ENCODE measurements at places on chromosomes 4 and X.

GRCh38 chrX:18173494-18174180 is 47.0 kb downstream of the BEND2 start:
- H3K27me3 ChIP-seq, result peaks cover 4% of the 10 kb centered on the region
- no peaks in the 10 kb centered on the region for H3K4me1 ChIP-seq
- H3K27ac ChIP-seq, result no peak overlapping the region
- no peak for DNase-seq
- no peak overlapping the region for H3K4me3 ChIP-seq
- peaks cover 2% of the 10 kb centered on the region for H3K36me3 ChIP-seq

DNA sequence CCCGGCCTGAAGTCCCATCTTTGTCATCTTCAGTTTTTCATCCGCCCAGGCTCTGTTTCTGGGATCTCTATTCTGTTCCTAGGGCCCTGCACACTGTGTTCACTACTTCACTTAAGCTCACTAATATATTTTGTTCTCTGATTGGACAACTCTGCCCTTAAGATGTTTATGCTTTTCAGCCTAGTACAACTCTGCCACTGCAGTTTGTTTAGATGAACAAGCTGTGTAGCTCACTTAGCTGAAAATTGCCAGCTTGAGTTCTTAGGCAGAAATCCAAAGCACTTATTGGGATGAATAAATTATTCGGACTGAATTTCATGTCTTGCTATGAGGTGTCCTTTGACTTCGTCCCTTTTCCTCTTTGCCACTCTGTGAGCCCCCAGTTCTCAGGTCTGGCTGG is 60.8 kb downstream of the NYX start:
- H3K4me1 ChIP-seq, result peaks cover 5% of the 10 kb centered on the region
- H3K4me3 ChIP-seq, result no peak overlapping the region
- no peak overlapping the region for H3K27ac ChIP-seq
- DNase-seq, result no peak
- no peaks in the 10 kb centered on the region for H3K36me3 ChIP-seq
- no peaks in the 10 kb centered on the region for H3K27me3 ChIP-seq

DNA sequence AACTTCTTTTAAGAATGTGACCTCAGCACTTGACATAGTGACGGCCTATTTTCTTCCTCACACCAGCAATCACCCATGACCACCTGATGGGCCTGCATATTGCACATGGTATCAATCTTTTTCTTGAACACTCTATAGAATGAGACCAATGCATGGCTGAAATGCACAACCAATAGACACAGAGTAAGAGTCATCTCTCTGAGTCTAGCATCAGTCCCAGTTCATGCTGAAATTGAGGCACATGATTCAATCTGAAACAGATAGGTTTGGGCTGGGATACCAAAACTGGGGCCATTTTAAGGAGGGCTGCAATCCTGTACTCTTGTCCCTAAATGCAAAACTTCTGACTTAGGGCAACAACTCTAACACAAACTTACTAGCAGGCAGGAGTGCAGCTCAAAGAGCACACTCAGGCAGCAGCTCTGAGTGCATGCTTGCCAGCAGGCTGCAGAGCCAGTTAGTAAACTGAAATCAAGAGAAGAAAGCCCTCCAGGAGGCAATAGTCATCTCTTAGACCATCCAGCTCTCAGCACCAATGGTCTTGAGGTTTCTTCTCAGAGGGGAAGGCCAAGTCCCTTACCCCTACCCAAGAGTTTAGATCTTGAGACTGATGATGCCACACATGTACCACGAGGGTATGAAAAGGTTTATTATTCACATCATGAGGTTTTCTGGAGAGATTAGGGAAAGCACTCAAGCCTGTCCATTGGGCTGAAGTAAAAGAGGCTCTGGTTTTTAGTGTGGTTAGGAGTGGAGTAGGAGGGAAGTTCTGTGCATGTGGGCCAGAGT is 24.7 kb upstream of the GPR101 start:
- no peak overlapping the region for H3K4me3 ChIP-seq
- no peaks in the 10 kb centered on the region for H3K4me1 ChIP-seq
- no peaks in the 10 kb centered on the region for H3K36me3 ChIP-seq
- DNase-seq, result no peak
- H3K27me3 ChIP-seq, result peaks cover 25% of the 10 kb centered on the region

- no peak overlapping the region for H3K4me3 ChIP-seq
- H3K4me1 ChIP-seq, result peaks cover 3% of the 10 kb centered on the region
- no peaks in the 10 kb centered on the region for H3K27me3 ChIP-seq
- H3K27ac ChIP-seq, result no peak overlapping the region
- no peak for DNase-seq
Measured at GRCh38 chrX:2658585-2659292, 32.4 kb upstream of the CD99 start.

DNA sequence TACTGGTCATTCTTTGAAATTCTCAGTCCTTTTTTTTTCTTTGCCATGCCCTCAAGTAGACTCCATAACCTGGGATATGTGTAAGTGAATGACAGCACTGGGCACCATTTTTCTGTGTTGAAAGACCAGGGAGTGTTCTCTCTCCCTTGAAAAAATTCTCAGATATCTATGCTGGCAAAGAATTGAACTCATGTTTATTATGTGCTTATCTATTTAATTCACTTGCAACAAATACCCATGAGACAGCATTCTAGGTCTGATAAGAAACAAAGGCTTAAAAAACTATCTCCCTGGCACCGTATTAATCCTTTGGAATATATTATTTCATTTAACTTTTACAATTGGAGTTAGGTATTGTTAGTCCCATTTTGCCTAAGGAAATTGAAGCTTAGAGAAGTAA is 36.7 kb downstream of the LARP7 start:
- H3K4me3 ChIP-seq, result no peak overlapping the region
- peaks cover 3% of the 10 kb centered on the region for H3K4me1 ChIP-seq
- H3K27ac ChIP-seq, result no peak overlapping the region
- no peaks in the 10 kb centered on the region for H3K27me3 ChIP-seq

- no peaks in the 10 kb centered on the region for H3K27me3 ChIP-seq
- DNase-seq, result no peak
- H3K4me3 ChIP-seq, result no peak overlapping the region
- H3K4me1 ChIP-seq, result no peaks in the 10 kb centered on the region
Measured at GRCh38 chr4:72860766-72861165, 208.8 kb downstream of the COX18 start.

GRCh38 chr4:20260821-20261220 is 9.1 kb downstream of the SLIT2 start:
- peaks cover 10% of the 10 kb centered on the region for H3K27me3 ChIP-seq
- H3K27ac ChIP-seq, result no peak overlapping the region
- H3K4me3 ChIP-seq, result no peak overlapping the region
- H3K4me1 ChIP-seq, result no peaks in the 10 kb centered on the region

DNA sequence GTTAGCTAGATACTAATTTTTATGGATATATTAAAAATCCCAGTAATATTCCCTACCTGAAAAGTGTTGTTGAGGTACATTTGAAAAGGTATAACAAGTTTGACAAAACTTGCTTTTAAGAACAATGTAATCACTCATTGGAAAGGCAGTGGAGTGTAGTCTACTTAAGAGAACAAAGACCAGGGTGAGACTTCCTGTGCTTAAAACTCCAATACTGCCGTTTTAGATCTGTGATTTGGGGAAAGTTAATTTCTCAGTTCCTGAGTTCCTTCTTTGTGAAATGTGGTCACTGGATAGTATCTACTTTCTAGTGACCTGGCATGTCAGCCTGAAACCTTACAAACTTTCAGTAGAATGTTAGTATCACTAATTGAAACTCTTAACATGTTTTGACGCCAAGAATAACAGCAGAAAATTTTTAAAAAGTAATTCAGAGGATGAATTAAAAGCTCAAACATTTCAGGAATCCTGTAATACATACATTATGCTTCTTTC is 56.8 kb downstream of the PCDH7 start:
- H3K4me1 ChIP-seq, result no peaks in the 10 kb centered on the region
- H3K27ac ChIP-seq, result no peak overlapping the region
- DNase-seq, result no peak
- H3K36me3 ChIP-seq, result no peaks in the 10 kb centered on the region
- H3K4me3 ChIP-seq, result no peak overlapping the region
- H3K27me3 ChIP-seq, result no peaks in the 10 kb centered on the region

GRCh38 chr4:52685316-52685715 is 26.2 kb upstream of the USP46 start:
- no peaks in the 10 kb centered on the region for H3K4me1 ChIP-seq
- no peak overlapping the region for H3K4me3 ChIP-seq
- peaks cover 2% of the 10 kb centered on the region for H3K36me3 ChIP-seq

- no peak overlapping the region for H3K4me3 ChIP-seq
- H3K4me1 ChIP-seq, result no peaks in the 10 kb centered on the region
- H3K36me3 ChIP-seq, result no peaks in the 10 kb centered on the region
- no peak for DNase-seq
- H3K27me3 ChIP-seq, result no peaks in the 10 kb centered on the region
Measured at GRCh38 chr4:128163177-128164117, 102.3 kb downstream of the LARP1B start.

DNA sequence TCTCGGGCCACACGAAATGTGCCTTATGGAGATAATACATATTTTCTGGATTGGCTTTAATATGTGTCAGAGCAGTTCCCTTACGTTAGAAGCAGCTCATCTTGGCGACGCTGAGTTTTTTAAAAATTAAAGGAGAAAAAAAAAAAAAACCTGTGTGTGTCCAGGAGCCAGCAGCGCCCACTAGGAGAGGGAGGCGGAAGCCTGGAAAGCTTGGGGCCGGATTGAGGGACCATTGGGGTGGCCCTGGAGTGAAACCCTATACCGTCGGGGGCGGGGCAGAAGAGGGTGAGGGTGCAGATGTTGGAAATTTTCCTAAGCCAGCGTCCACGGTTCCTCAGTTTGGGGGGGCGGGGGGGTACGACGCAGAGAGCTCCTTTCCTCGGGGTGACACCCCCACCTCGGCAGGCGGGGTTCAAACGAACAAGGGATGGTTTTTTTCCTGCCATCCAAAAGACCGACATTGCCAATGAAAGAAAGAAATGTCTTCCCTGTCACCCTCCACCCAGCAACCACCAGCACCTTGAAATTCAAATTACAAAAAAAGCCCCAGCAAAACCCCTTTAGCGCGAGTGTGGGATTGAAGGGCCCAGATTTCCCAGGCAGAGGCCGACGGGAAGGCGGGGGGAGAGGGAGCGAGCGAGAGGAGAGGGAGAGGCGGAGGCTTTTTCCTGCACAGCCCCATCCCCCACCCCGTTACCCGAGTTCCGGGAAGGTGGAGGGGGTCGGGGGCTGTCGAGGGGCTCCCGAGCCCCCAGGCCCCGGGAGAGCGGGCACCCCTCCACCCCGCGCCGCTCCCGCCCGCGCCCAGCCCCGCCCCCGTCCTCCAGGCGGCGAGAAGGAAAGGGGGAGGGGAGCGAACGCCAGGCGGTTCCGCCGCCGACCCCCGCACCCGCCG is 859 bp downstream of the SMARCA1 start:
- H3K36me3 ChIP-seq, result no peaks in the 10 kb centered on the region
- no peak for DNase-seq
- peak overlapping the region; percentile 85 for H3K4me3 ChIP-seq
- no peaks in the 10 kb centered on the region for H3K27me3 ChIP-seq

- no peaks in the 10 kb centered on the region for H3K36me3 ChIP-seq
- no peak overlapping the region for H3K4me3 ChIP-seq
- no peak overlapping the region for H3K27ac ChIP-seq
- no peaks in the 10 kb centered on the region for H3K27me3 ChIP-seq
Measured at GRCh38 chrX:116238567-116239255, 68.2 kb downstream of the AGTR2 start.

DNA sequence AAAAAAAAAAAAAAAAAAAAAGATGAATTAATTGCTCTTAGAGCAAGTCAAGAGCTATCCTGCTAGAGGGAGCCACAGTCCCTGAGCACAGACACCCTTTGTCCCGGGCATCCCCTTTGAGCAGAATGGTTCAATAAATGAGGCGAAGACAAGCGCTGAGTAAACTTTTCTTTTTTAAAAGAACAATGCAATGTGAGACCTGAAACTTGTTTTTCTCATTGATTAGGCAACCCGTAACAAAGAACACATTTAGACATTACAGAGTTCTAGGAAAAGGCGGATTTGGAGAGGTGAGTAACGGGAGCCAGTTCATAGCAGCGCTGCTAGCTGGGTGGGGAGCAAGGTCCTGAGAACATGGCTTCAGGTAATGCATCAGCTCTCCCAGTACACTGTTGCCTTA is 46.1 kb downstream of the GRK4 start:
- no peaks in the 10 kb centered on the region for H3K36me3 ChIP-seq
- H3K27ac ChIP-seq, result no peak overlapping the region
- H3K4me1 ChIP-seq, result peaks cover 4% of the 10 kb centered on the region
- H3K4me3 ChIP-seq, result no peak overlapping the region

DNA sequence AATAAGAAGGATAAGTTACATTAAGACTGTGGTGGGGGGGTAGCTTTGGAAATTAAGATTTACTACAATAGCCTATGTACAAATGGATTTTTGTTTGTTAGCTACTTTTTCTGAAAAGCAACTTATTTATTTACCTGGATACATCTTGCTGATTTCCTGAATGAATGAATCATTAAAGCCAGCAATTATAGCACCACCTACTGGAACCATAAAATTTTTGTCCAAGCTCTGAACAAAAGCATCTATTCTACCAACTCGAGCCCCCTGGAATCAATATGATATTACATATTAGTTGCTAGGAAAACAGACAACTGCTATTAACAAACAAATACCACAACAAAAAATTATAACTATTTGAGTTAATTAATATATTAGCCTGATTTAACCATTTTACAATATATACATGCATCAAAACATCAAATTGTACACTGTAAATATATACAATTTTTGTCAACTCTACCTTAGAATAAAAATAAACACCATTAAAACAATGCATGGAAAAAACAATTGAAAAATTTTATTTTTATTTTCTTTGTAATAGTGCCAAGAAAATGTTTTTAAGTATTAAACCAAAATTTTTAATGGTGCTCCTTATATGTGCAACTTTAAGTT is 15.3 kb downstream of the SEPSECS start:
- H3K36me3 ChIP-seq, result peaks cover 12% of the 10 kb centered on the region
- H3K27me3 ChIP-seq, result no peaks in the 10 kb centered on the region
- DNase-seq, result no peak
- no peak overlapping the region for H3K4me3 ChIP-seq

DNA sequence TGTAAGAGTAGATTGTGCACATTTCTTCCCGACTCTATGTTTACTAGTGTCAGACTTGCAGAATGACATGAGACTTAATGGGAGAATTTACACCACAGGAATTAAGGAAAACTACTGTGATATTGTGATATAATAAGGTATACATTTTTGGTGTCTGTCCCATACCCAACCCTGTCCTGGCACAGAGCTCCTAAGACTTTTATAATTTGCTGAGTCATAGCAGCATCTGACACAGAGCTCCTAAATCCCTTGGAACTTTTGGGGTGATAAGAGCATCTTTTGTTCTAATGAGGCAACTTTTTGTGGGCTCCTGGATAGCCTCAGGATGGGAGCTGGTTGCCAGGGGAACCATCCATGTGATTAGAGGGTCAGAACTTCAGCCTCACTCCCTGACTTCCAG is 1607.0 kb downstream of the RPA4 start:
- DNase-seq, result no peak
- no peak overlapping the region for H3K27ac ChIP-seq
- no peaks in the 10 kb centered on the region for H3K36me3 ChIP-seq
- H3K4me1 ChIP-seq, result no peaks in the 10 kb centered on the region
- no peaks in the 10 kb centered on the region for H3K27me3 ChIP-seq
- H3K4me3 ChIP-seq, result no peak overlapping the region

- H3K4me1 ChIP-seq, result peaks cover 3% of the 10 kb centered on the region
- DNase-seq, result no peak
- no peaks in the 10 kb centered on the region for H3K36me3 ChIP-seq
- no peak overlapping the region for H3K27ac ChIP-seq
- no peak overlapping the region for H3K4me3 ChIP-seq
- H3K27me3 ChIP-seq, result no peaks in the 10 kb centered on the region
Measured at GRCh38 chr4:74168841-74169240, 10.9 kb downstream of the MTHFD2L start.

- peaks cover 11% of the 10 kb centered on the region for H3K27me3 ChIP-seq
- no peak for DNase-seq
- H3K27ac ChIP-seq, result no peak within 1 kb of the TSS
- no peak within 1 kb of the TSS for H3K4me3 ChIP-seq
- H3K4me1 ChIP-seq, result no peaks in the 10 kb centered on the region
Measured at GRCh38 chrX:110795645-110796406, at the start of gene CHRDL1. CHRDL1 (minus strand) TSS chrX:110795817; CDS start chrX:110792181, 3,636 bp downstream.
